ENCODE measurements at places on chromosomes 1 and 21.

- DNase-seq, result no peak
These were observed 30.6 kb upstream of the SSBP3 start for GRCh38 chr1:54436826-54437225.

- no peak for DNase-seq
These were observed 61.8 kb upstream of the POU2F1 start for GRCh38 chr1:167158813-167159275.

- DNase-seq, result no peak
These were observed 21.5 kb upstream of the SCYL3 start for GRCh38 chr1:169915150-169915549.

GRCh38 chr1:30226648-30227047 lies 496.7 kb downstream of the MATN1 start:
- DNase-seq, result no peak

- no peak for DNase-seq
These were observed 53.0 kb upstream of the ABCG1 start for GRCh38 chr21:42165901-42166300.

- no peak for DNase-seq
These were observed at the start of gene GPR37L1 for GRCh38 chr1:202122639-202123335. Gene GPR37L1, plus strand, starts transcription at chr1:202122917. Its CDS starts 47 bp downstream, at chr1:202122964.

- no peak for DNase-seq
These were observed 7.0 kb downstream of the KDM5B start for GRCh38 chr1:202801175-202801574.

GRCh38 chr1:172450524-172450885 lies 6.6 kb upstream of the PIGC start:
- no peak for DNase-seq

DNA sequence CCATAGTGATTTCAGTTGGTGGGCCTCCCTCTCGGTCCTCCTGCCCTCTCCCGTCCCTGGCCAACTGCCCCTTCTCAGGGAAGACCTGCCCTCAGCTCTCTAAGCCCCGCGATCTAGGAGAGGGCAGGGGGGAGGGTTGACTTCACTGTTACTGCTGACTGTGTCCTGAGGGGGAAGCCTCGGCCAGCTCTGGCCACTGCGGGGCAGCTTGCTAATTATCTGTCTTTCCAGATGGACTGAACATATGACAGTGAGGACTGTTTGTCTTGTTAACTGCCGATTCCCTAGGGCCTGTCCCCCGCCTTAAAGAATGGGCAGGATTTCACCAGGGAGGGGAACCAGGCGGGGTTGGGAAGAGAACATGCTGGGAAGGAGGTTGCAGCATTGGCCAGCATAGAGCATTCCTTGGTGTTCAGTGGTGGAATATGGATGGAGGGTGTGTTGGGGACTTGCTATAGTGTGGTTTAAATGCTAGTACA lies 22.9 kb downstream of the NIPAL3 start:
- DNase-seq, result no peak

DNA sequence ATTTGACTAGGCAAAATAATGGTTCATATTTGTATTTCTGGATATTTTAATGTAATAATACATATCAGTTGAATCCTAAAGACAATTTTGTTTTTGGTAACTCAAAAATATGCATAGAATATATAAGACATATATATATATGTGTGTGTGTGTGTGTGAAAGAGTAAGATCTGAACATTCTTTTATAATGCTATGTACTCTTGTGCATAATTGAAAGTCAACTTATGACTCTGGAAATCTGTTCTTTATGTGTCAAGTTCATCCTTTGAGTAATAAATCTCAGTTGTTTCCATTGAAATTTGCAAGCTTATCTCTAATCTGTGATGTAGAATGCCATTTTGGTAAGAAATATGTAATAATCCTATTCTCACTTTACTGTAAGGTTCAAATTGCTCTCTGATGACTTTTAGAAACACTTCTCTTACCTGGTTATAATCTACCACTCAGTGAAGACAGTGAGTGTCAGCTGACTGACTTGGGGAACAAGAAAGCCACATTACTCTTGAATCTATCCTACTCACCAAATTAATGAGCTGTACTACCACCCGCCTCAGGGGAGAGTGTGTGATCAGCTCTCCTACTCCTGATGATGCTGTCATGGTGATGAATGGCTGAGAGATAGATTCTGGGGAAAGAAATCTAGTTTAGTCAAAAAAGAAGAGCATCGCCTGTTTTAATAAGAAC lies 15.0 kb upstream of the NEK7 start:
- DNase-seq, result no peak

GRCh38 chr1:53508056-53508990 lies 49.1 kb downstream of the DMRTB1 start:
- no peak for DNase-seq

DNA sequence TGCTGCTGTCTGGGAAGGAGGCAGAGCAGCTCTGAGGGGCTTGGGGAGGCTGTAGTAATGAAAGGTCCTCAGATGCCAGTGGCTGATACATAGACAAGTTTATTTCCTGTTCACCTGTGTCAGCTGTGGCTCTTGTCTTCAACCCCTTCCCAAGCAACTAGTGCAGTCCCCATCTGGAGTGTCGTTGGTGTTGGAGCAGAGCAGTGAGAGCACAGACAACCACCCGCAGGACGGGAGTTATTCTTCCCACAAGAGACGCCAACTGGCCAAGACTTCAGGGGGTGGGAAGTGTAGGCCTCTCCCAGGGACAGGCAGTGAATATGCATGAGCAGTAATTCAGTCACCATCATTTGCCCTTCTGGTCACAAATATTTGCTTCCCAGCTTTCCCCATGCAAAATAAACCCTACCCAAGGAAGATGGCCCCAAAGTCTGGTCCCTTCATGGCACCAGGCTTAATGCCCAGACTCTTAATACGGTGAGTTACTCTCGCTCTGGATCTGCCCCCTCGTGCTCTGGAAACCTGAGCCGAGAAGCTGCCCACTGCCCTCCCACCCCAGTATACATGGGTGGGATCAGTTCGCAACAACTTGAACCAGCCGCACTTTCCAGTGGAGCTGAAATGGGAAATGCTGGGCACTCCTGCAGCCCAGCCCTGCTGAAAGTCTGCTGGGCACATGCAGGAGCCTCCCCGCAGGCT lies 153.5 kb upstream of the COL6A1 start:
- DNase-seq, result no peak

DNA sequence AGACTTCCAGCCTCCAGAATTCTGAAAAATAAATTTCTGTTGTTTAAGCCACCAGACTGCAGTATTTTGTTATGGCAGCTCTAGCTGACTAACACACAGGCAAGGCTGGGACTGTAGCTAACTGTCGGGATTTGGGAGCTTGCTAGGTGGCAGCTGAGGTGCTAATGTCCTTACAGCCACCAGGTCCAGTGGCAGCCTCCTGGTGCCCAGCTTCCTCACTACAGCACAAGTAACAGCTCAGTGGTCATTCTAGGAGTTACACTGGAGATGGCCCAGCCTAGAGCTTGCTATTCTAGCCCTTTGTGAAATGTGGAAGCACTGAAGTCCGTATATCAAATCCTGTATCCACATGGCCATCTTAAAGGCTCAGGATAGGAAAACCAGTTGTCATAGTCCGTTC lies 4.3 kb upstream of the C1orf115 start:
- DNase-seq, result no peak

DNA sequence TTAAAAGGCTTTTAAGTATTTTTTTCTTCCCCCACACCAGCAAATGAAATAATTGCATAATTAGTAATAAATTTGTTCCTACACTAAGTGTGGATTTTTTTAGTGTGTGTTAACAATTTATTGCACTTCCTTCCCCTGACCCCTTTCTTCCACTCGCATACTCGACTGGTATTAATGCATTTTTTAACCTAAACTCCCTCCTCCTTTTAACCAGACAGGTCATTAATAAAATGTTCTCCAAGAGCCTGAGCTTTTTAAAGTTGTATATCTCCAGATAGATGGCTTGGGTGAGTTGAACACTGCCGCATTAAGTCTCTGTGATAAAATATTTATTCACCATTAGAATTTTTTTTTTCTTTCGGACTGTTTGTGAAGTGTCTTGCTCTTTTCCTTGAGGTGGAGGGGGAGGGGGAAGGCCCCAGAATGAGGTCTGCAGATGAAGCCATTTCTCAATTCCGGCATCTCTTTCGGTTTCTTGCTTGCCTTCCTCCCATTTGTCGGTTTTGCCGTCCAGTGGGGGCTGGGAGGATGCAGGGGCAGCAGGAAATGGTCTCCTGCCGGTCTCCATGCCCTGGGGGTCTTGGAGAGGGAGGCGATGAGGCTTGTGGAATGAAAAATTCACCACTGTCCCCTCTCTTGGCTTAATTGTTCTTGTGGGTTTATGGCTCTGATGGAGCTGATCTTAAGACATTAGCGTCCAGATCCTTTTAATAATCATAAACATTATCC lies 64.1 kb upstream of the ACTL8 start:
- DNase-seq, result no peak

GRCh38 chr1:44029260-44029910 lies 1.9 kb downstream of the SLC6A9 start:
- no peak for DNase-seq

DNA sequence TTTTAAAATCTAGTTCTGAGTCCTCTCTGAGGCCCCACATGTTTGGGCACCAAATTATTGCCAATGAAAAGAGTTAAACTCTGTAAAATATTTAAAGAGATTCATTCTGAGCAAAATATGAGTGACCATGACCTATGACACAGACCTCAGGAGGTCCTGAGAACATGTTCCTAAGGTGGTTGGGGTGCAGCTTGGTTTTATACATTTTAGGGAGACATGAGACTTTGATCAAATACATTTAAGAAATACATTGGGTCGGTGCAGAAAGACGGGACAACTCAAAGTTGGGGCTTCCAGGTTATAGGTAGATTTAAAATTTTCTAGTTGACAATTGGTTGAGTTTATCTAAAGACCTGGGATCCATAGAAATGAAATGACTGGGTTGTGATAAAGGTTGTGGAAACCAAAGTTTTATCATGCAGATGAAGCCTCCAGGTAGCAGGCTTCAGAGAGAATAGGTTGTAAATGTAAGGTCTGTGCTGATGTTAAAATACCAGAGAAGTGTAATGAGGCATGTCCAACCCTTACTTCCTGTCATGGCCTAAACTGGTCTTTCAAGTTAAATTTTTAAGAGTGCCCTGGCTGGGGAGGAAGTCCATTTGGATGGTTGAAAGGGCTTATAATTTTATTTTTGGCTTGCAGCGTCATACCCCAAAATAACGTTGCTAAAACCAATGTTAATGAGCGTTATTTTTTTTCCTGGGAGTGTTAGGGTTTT lies 274.9 kb downstream of the NUF2 start:
- DNase-seq, result no peak

DNA sequence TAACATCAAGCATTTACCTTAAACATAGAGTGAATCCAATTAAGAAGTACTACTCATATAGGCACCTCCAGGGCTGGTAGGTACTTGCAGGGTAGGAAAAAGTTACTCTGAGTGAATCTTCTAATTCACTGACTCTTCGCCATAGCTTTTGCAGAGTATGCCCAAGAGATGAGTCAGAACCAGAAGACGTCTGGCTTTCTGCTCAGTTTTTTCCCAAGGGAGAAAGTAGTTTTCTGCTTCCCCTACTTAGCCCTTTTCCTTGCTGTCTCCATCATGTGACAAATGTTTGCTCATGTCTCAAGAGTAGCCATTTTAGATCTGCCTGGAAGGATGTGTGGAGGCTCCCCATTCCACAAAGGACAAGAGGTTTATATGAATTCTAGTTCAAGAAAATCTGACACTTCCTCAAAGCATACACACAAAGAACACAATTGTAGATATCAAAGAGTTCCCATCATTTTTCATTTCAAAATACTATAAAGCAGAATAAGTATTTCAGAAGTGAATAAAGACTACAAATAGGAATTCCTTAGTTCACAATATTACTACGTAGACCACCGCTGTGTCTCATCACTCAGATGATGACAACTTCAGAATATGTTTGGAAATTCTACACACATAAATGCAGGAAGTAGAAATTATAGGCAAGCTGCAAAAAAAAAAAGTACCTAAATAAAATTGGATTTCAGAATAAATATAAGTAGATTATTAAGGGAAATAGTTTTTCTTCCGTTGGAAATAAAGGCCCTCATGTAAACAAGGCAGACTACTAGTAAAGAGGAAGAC lies 98.5 kb downstream of the ASH1L start:
- no peak for DNase-seq

DNA sequence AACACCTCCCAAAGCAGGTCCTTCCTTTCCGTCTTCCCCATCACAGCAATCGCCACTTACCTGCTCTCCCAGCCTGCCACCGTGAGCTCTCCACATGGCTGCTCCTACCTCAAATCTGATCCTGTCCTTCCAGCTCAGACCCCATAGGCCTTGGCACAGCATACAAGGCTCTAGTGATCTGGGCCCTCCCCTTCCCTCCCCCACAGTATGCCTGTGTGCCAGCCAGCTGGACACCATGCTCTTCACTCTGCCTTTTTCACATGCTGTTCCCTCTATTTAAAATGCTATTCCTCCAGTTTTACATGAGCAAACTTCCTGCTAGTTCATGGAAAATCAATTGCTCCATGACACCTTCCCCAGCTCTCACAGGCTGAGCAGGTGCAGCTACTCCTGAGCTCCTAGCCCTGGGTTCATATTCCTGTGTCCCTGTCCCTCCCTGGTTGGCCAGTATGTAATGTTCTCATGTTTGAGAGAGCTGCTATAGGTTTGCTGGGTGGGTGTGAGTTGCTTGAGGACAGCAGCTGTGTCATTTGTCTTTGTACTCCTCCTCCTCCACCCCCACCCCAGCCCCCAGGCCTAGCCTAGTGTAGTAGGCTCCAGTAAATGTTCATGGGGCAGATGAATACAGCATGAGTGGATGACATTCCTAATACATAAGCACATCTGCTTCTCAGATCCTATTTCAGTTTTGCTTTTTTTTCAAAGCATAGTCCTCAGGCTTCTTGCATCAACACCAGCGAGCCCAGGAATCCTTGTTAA lies 6.3 kb upstream of the TNNT2 start:
- DNase-seq, result no peak

DNA sequence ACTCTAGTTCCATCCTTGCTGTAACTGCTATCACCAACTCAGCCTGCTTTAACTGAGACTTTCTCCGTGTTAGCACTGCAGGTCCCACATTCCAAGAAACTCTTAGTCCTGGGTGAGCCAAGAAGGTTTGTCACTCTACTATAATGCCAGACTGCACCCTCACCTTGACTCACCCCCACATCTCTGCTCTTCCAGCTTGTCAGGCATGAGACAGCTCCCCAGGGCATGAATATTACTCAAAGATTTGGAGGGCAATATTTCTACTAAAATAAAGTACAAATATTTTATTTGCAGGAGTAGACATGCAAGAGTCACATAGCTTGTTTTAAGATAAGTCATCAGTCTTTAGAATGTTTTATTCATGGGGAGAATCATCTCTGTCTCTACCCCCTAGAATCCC lies 110.2 kb downstream of the MATN1 start:
- DNase-seq, result no peak
